Inflammatory macrophage treated with lipopolysaccharide for 4 hours (primary cell): ENCODE measurements at places on chromosomes 1 and 21.
A peak's percentile ranks its signal among the peaks of the same experiment; 100 is the strongest.

GRCh38 chr1:188140958-188141357 is 1312.2 kb downstream of the PLA2G4A start:
- no peak for DNase-seq

- DNase-seq = no peak
Measured at GRCh38 chr1:47797575-47797974, 199.6 kb downstream of the TRABD2B start.

GRCh38 chr1:22275167-22275566 is 132.3 kb upstream of the WNT4 start:
- no peak for DNase-seq

DNA sequence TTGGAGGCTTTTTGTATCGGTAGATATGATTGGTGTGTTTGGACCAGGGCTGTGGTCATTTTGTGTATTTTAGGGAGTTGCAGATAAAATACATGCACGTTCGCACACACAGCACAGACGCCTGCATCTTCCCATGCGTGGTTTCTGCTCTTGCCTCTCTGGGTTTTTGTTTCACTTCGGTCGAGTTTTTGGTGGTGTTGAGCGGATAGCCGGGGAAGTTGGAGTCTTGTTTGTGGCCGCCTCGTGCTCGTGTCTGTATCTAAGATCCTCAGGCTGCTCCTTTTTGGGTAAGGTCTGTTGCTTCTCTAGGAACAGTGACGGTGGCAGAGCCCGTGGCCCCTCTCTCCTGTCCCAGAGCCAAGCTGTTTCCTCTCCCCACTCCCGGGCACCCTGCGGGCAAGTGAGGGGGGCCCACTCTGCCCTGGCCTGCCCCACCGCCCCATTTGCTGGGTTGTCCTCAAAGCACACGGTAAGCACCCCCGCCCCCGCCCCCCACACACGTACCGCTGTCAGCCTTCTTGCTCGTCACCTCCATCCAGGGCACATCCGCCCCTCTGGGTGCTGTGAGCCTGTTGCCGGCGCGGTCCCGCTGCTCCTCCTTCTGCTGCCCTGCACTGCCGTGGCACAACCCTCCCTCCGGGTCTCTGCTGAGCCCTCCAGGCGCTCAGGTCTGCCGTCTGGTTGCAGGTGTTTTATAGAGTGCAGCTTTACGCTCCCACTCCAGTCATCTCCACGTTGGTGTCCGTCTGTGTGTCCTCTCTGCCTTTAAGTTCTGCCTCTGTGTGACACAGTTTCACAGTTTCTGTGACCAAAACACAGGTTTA is 51.9 kb downstream of the AGPAT3 start:
- DNase-seq = peak; percentile 39

DNA sequence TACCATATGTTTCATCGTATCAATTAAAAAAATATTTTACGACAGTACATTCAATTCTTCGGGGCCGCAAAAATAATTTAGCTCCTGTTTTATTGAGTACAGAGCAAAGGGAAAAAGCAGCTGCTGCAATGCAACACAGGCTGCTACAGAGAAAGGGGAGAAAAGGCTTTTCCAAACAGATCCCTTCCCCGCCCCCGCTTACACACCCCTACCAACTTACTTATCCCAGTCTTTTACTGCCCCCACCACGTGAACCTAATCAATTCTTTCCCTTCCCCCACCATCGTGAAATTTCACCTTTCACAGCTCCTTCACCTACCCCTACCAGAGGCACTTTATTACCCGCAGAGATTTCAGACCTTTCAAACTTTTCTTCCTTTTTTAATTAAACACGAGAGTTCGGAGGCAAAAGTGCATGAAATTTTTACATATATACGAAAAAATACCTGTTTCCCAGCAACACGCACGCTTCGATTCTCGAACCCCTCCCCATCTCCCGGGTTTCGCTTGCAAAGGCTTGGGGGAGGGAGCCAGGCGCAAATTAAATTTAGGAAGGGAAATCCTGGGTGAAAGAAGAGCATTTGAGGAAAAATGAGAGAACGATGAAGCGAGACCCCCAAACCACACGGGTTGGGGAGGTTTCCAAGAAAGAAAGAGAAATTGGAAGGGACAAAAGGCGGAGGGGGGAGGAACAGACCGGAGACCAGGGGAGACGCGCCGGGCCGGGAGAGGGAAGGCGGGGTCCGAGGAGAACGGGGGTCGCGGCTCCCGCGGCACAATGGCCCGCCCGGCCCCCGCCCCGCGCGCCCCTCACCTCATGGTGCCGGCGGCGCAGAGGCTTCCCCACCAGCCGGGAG is 823 bp downstream of the ENAH start:
- DNase-seq = no peak

GRCh38 chr1:162873671-162874666 is 13.0 kb upstream of the CCDC190 start:
- DNase-seq = no peak

DNA sequence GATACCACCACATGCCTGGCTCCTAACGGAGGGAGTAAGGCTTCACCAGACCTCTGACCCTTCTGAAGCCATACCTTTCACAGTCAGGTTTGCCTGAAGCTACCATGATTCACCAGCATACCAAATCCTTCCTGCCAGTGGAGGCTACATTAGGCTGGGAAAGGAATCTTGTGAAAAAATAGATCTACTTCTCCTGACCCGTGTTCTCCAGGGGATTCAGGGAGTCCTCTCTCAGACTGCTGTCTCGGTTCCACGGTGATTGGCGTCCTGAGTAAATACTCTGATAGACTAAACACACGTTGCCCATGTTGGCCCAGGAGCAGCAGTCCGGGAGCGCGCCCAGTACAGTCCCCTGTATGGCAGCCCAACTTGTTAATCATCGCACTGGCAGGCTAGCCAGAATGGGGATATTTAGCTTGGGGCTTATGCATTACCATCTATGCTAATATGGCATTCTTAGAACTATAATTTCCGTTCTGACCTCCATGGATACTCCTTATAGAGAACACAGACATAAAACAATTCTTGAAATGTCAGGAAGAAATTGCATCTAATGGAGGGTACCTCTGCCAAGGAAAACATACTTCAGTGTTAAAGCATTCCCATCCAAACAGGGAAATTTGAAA is 173.2 kb downstream of the ROR1 start:
- DNase-seq = no peak

DNA sequence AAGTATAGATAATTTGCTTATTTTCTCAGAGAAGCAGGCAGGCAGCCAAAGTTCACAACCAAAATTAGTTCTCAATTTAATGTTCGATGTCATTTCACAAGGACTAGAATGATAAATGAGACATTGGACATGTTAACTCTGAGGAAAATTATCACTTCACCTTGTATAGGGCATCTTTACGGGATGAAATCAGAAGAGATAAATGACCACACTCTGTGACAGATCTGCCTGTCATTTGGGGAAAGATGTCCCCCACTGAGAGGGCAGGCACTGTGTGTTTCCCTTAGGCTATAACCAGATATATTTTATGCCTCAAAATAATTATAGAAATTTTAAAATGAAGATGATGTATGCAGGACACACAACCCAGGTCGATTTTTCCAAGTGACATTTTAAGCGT is 642.9 kb downstream of the BRINP3 start:
- no peak for DNase-seq

DNA sequence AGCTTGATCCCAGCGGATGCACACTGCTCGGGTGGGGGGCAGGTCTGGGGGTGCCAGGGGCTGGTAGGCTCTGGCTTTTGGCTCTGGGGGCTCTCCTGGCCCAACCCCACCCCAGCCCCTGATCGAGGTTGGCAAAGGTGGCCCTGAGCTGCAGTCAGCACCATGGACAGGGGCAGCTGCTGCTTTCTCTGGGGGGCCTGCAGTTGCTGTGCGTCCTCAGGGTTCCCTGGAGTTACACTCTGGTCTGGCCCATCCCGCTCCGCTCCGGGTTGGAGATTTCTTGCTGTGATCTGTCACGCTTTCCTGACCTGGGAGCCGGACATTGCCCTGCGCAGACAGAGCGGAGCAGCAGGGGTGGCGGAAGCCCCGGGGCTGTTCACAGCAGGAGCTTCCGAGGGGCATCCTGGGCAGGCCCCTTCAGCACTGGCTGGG is 8.0 kb upstream of the PLCH2 start:
- DNase-seq = no peak

DNA sequence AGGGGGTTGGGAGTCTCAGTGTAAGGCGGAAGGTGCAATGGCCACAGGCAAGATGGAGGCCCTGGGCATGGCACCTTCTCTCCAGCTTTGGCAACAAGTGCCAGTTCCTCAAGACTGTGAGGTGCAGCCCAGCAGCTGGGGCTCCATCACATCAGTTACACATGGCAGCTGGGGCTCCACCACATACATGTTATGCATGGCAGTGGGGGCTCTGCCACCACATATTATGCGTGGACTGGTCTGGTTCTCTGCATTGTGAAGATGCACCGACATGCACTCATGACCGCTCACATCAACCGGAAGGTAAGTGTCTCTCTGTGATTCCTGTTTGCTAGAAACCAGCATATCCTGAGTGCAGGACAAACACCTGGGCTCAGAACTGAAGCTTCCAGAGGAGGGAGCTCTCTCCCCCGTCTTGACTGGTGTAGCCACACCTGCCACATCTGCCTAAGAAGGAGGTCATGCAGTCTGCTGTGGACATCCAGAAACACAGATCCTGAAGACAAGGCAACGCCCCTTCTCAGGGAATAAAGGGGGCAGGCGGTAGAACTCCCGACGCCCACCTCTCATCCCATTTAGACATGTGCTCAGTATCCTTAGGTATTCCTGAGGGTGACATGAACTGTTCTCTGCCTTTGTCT is 104.1 kb upstream of the TMPRSS2 start:
- DNase-seq = no peak

DNA sequence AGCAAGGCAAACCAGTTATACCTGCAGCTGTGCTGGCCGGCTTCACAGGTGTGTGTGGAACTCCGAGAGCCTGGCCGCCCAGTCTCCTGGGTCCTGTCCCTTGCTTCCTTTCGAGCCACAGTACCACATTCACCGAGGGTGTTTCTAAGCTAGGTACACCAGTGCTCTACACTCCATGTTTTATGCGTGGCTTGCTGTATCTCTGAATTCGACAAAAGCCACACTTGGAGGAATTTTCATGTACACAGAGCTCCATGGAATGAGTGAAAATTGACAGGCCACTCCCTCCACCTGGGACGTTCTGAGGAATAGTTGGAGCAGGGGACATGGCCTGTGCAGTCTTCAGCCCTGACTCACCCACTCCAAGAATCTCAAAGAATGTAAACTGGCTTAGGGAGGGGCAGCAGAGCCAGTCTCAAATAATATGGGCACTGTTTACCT is 14.0 kb downstream of the ETS2 start:
- DNase-seq = no peak

- DNase-seq = no peak
Measured at GRCh38 chr1:39295901-39296300, 91.4 kb downstream of the MACF1 start.

DNA sequence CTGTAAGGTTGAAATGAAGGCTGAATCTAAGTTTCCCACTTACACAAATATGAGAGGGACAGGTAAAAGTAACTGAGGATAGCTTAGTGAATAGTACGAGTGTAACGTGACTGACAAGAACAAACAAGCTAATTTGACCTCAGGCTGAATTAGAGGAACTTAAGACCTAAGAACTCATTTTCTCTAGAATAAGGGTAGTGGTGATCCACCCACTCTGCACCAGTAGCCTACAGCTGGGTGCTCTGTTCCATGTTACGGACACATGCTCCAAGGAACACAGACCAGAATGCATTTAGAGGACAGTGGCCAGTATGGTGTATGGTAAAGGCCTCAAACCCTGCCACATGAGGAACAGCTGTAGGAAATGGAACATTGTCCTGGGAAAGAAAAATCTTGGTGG is 14.9 kb upstream of the TMEM9 start:
- DNase-seq = peak; percentile 46

DNA sequence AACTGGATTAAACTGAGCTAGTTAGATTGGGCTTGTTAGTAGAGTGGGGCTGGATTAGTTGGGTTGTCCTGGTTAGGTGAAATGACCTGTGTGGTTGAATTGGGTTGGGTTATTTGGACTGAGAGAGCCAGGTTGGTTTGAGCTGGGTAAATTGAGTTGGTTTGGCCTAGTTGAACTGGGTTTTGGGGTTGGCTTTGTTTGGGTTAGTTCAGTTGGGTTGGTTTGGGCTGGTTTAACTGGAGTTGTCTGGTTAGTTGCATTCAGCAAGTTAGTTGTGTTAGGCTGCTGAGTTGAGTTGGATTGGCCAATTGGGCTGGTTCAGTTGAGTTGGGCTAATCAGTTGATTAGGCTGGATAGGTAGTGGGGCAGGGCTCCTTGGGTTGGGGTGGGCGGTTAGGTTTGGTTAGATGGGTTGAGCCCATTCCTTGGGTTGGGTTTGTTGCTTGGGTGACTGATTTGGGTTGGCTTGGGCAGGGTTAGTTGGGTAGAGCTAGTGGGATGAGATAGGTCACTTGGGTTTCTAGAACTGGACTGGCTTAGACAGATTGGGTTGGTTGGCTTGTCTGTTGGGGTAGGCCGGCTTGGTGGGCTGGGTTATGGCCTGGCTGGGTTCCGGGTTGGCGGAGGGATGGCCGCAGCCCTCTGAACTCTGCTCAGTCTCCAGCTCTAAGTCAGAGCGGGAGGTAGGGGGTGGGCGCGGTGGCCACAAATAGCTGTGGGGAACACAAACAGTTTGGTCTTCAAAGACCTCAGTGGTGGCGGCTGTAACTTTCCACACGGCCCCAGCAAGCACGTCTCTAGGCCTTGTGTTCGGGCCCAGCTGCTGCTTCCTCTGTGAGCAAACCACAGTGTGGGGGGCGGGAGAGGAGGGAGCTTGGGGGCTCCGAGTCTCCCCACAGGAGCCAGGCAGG is 67.2 kb upstream of the RUNX3 start:
- no peak for DNase-seq

GRCh38 chr1:241007668-241008067 is 349.3 kb downstream of the RGS7 start:
- DNase-seq = no peak

GRCh38 chr1:167630568-167631385 is 745 bp downstream of the RCSD1 start:
- peak; percentile 88 for DNase-seq

GRCh38 chr21:33069994-33070743 is at the start of gene OLIG1:
Gene OLIG1 (plus strand): TSS chr21:33070141. CDS start chr21:33070247, 106 bp downstream.
- peak; percentile 63 for DNase-seq

GRCh38 chr21:39673736-39674135 is 61.0 kb downstream of the B3GALT5 start:
- no peak for DNase-seq
